H1 (cell line): ENCODE measurements at places on chromosomes 6 and 20.
A peak's percentile ranks its signal among the peaks of the same experiment; 100 is the strongest.

- no peak for DNase-seq
- H3K4me1 ChIP-seq: 0 out of 2 replicates have a peak, but pooled peaks cover 1% of the 10 kb centered on the region
- no peak overlapping the region for H3K4me3 ChIP-seq
- H3K36me3 ChIP-seq: no peaks in the 10 kb centered on the region
- H3K27me3 ChIP-seq: no peaks in the 10 kb centered on the region
Measured at GRCh38 chr6:154432533-154433476, 76.2 kb upstream of the IPCEF1 start.

DNA sequence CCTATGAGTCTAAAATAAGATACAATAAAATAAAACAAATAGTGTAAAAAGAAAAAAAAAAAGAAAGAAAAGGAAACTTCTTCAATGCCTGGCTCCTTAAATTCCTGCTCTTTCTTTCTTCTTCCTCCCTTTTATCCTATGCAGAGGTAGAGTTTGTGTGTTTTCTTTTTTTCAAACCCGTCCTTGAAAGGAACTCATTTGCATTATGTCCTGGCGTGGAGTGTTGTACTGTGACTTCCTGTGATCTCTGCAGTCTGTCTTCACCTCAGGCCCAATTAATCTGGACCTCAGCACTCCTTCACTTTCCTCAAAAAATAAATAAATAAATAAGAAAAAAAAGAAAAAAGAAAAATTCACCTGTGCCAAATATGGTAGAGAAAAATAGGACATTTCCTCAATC lies 541.9 kb upstream of the SPTLC3 start:
- no peaks in the 10 kb centered on the region for H3K36me3 ChIP-seq
- no peak for DNase-seq
- H3K4me3 ChIP-seq: no peak overlapping the region
- H3K27ac ChIP-seq: no peak overlapping the region
- H3K27me3 ChIP-seq: no peaks in the 10 kb centered on the region

DNA sequence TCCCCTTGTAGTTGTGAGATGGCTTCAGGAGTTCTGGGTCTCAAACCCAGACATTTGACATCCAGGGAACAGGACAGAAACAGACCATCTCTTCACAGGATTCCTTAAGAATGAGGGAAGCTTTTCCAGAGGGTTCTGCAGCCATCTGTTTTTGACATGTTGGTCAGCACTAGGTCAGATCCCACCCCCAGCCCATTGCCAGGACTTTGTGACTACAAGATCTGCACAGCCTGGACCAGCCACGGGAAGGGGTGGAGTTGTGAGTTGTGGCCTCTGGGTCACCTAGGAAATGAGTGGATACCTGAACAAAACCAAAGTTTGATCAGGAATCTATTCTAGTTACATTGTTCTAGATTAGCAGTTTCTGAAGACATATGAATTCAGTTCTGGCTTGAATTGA lies 39.2 kb upstream of the SSTR4 start:
- DNase-seq: no peak
- no peak overlapping the region for H3K27ac ChIP-seq
- H3K4me1 ChIP-seq: no peaks in the 10 kb centered on the region
- no peaks in the 10 kb centered on the region for H3K27me3 ChIP-seq
- no peak overlapping the region for H3K4me3 ChIP-seq

DNA sequence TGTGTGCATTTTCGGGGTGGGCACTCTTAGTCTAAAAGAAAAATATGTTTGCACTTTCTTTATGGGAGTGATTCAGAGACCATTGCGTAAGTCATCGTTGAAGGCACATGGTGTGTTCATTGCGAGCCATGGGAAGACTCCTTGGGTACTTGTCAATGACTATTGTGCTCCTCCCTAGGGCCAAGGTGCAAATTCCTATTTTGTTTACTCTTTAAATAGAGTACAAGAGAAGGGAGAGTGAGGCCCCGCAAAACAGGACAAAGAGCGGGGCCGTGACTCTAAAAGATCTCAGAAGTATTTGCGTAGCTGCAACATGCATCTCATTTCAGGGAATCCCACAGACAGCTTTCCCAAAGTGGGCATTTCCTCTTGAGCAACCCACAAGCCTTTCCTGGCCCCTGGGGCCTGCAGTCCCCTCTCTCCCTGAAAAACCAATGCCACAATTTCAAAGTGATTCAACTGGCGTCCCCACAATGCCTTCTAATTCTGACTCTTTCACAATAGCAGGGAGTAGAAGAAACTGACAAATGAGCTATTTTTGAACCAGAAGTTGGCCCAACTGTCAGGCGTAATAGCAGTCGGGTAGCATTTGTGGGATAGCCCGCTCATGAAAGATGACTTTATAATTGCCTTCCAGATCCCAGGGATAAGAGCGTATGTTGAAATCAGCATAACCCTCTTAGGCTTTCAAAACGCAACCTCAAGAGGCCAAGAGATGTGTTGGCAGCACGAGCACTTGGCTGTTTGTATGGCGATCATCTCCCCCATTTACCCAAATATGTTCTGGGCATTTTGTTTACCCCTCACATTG lies 277.9 kb upstream of the BMP2 start:
- no peak for DNase-seq
- H3K27ac ChIP-seq: no peak overlapping the region
- no peaks in the 10 kb centered on the region for H3K36me3 ChIP-seq
- no peaks in the 10 kb centered on the region for H3K27me3 ChIP-seq
- no peak overlapping the region for H3K4me3 ChIP-seq

DNA sequence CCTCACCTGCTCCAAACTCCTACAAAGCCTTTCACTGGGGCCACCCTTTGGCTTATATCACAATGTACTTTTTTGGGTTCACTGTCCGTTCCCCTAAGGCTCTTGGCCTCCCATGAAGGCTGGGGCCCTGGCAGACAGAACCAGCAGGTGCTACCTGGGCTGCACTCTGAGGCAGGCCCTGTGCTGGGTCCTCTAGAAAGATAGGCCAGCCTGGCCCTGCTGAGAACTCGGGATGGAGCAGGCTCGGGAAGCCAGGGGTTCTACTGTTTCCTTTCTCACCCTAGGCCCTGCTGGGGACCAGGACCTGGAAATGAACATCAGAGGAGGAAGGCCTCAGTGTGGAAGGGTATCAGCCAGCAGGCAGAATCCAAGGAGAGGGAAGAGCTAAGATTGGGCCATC lies 79.5 kb downstream of the MRPL14 start:
- no peak overlapping the region for H3K27ac ChIP-seq
- H3K4me3 ChIP-seq: no peak overlapping the region
- H3K4me1 ChIP-seq: peaks cover 6% of the 10 kb centered on the region
- H3K36me3 ChIP-seq: no peaks in the 10 kb centered on the region
- DNase-seq: no peak

GRCh38 chr20:16708602-16709001 lies 21.2 kb upstream of the SNRPB2 start:
- no peaks in the 10 kb centered on the region for H3K36me3 ChIP-seq
- H3K4me1 ChIP-seq: no peaks in the 10 kb centered on the region

DNA sequence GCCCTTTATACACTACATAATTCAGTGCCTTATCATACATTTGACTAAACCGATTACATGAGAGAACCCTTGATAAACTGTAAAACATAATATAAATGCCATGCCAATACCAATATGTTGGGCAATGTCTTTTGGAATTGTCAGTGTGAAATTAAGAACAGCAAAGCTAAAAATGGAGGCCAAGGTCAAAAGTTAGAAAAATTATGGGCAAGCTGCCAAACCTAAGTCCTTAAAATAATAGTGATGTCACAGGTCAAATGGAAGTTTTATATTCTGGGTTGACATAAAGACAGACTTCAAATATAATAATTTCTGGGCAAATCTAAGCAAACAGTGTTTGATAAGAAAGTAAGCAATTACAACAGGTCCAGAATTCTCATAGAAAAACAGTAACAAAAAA lies 696.7 kb downstream of the RNF144B start:
- no peaks in the 10 kb centered on the region for H3K36me3 ChIP-seq
- H3K4me3 ChIP-seq: no peak overlapping the region
- no peaks in the 10 kb centered on the region for H3K27me3 ChIP-seq
- no peak overlapping the region for H3K27ac ChIP-seq
- DNase-seq: no peak

- H3K36me3 ChIP-seq: no peaks in the 10 kb centered on the region
- DNase-seq: no peak
- no peak overlapping the region for H3K27ac ChIP-seq
Measured at GRCh38 chr6:8006208-8006607, 58.0 kb downstream of the BLOC1S5 start.

DNA sequence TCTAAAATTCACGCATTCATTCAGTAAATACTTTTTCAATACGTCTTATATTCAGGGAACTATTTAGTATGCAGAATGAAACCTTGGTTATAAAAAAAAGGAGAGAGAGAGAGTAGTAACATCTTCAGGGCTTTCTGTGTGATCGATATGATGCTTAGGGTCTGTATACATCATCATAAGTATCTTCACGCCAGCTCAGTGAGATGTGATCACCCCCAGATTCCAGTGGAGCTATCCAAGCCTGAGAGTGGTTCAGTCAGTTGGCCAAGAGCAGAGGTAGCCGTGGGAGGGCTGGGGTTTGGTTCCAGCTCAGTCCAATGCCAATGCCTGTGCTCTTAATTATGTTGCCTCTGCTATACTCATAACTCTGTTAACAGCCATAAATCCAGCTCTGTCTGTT lies 8.6 kb downstream of the CD83 start:
- DNase-seq: no peak
- no peaks in the 10 kb centered on the region for H3K27me3 ChIP-seq
- no peak overlapping the region for H3K27ac ChIP-seq
- no peak overlapping the region for H3K4me3 ChIP-seq

GRCh38 chr20:49446808-49447207 lies 35.7 kb downstream of the KCNB1 start:
- peaks cover 29% of the 10 kb centered on the region for H3K4me1 ChIP-seq
- no peaks in the 10 kb centered on the region for H3K27me3 ChIP-seq
- H3K4me3 ChIP-seq: no peak overlapping the region
- H3K27ac ChIP-seq: no peak overlapping the region

GRCh38 chr20:58130156-58130555 lies 98.3 kb downstream of the ANKRD60 start:
- H3K27ac ChIP-seq: no peak overlapping the region
- H3K4me1 ChIP-seq: 0 out of 2 replicates have a peak, but pooled peaks cover 9% of the 10 kb centered on the region
- DNase-seq: no peak
- H3K27me3 ChIP-seq: no peaks in the 10 kb centered on the region
- H3K4me3 ChIP-seq: no peak overlapping the region
- no peaks in the 10 kb centered on the region for H3K36me3 ChIP-seq

DNA sequence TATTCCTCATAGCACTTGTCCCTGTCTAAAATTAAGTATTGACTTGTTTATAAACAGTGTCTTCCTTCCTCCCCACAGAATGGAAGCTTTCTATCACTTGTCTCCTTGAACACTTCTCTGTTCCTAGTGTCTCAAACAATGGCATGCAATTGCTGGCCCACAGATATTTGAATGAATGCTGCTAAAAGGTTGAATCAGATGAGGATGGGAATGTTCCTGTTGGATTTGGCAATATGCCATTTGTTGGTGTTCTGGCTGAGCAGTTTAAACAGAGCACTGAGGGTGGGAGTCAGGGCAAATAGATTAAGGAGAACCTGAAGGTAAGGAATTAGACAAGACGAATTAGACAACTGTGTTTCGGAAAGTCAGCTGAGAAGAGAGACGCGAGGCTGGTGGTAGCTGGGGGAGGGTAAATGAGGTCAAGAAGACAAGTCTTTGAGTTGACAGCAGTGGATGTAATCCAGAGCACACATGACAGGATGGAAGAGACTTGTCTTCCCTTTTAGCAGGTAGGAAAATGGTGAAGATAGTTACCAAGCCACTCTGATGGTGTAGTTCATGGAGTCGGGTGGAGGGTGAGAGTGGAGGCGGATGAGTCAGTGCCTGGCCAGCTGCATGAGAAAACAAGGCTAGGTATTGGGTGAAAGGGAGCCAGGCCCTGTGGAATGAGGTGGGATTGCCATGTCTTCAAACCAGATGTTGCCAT lies 58.3 kb upstream of the GNRH2 start:
- DNase-seq: peak; percentile 30
- H3K27me3 ChIP-seq: no peaks in the 10 kb centered on the region
- no peak overlapping the region for H3K4me3 ChIP-seq
- H3K27ac ChIP-seq: no peak overlapping the region

DNA sequence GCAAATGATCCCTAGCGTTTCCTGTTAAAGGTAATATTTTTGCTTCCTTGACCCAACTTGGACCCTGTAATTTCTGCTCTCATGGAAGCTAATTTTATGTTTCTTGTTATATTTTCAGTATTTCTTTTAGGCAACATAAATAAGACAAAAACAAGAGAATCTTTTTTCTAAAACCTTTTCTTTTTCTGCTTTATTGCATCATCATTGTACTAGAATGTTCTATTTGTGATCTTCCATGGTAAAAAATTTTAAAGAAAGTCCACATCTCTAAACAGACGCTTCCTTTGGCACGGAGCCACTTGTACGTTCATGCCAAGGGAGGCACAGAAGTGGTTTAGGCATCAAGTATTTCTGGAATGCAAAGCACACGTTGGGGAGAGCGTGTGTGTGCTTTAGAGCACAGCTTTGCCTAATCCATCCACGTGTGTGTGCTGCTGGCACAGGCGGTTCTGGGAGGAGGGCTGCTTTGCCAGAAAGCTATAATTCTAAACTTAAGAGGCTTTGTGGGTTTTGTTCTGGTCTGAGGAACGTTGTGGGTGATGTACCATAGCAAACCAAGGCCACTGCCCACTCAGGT lies 98.3 kb downstream of the SASH1 start:
- no peaks in the 10 kb centered on the region for H3K36me3 ChIP-seq
- H3K27ac ChIP-seq: no peak overlapping the region
- no peak overlapping the region for H3K4me3 ChIP-seq
- no peaks in the 10 kb centered on the region for H3K27me3 ChIP-seq
- peaks cover 7% of the 10 kb centered on the region; the same call in 1 of the 2 replicates for H3K4me1 ChIP-seq

GRCh38 chr6:26020329-26021000 lies 57.9 kb downstream of the TRIM38 start:
- no peaks in the 10 kb centered on the region for H3K27me3 ChIP-seq
- H3K36me3 ChIP-seq: no peaks in the 10 kb centered on the region
- peak overlapping the region; percentile 95 for H3K27ac ChIP-seq
- no peak for DNase-seq

DNA sequence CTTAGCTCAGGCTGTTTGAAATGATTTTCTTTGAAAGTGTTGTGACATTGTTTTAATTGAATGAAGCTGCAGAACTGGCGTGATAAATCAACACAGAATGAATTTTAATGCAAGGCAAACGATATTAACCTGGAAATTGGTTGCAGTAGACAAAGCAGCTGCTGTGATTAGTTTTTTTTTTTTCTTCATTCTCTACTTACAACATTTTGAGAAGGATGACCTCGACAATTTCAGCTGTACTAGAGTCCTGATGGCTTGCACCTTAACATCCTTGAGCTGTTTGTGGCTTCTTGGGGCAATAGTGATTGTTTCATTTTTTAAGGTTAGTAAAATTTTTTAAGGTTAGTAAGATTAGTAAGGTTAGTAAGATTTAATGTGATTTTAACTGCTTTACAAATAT lies 54.2 kb downstream of the QKI start:
- no peak for DNase-seq
- H3K4me1 ChIP-seq: no peaks in the 10 kb centered on the region
- peaks cover 16% of the 10 kb centered on the region; the same call in 1 of the 2 replicates for H3K36me3 ChIP-seq
- no peaks in the 10 kb centered on the region for H3K27me3 ChIP-seq
- no peak overlapping the region for H3K27ac ChIP-seq
